ENCODE measurements at places on chromosomes 1 and 21.

GRCh38 chr1:208778417-208778816, 534.2 kb upstream of the PLXNA2 start:
- DNase-seq: no peak

DNA sequence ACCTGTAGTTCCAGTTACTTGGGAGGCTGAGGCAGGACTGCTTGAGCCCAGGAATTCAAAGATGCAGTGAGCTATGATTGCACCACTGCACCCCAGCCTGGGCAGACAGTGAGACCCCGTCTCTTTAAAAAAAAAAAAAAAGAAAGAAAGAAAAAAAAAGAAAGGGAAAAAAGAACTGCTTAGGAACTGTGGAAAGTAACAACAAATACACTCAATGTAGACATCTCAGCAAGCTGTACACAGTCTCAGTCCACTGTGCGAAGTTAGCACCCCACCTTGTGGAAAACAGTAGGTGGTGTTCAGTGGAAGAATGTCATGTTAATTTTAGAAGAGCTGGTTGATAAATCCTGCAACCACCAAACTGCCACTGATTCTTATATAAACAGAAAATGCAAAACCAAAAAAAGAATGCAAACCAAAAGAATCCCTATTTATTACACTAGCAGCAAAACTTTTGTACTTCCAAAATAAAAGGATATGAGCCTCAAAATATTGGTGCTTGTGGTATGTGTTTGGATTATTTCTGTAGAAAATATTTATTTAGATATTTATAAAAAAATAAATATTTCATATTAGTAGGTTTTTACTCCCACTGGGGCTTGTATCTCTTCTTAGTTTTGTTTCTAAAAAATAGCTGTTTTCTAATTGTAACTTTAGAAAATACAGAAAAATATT, 31.1 kb downstream of the ALG14 start:
- peak; percentile 8 for DNase-seq

DNA sequence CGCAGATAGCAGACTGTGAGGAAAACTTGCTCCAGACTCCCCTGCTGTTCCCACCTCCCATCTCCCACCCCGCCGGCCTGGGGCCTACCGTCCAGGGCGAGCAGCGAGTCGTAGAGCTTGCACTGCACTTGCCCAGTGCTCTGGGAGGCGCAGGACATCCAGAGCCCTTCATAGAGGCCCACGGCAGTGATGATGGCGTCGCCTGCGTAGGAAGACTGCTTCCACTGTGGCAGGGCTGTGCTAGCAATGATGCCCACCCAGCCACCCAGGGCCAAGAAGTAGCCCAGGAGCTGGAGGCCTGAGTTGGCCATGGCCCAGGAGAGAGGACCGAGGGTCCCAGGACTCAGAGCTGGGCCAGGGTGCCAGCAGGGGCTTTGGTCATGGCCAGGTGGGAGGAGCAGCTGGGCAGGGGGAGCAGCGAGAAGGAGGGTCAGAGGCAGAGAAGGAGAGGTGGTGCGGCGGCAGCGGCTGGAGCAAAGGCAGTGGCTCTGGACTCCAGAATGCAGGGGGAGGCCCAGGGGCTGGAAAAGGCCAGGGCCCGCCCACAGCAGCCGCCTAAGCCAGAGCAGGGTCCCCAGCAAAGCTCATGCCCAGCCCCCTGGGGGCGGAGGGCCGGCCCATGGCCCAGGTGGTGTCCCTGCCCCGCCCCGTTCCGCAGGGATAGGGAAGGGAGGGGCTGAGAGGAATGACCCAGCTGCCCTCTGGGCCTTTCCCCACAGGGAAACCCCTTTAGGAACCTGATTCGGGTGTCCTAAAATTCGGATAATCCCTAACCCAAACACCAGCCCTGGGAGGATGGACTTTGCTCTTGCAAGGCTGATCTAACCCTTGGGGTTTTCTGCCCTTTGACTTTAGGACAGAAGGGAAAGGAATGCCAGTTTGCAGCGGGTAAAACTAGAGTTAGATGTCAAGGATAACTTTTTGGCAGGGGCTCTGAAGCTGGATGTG, at the start of gene CLDN19:
TSS of gene CLDN19 (minus strand) at position 484 of the 948 bp plus-strand sequence. CDS start at position 311, 173 bp downstream.
- no peak for DNase-seq

DNA sequence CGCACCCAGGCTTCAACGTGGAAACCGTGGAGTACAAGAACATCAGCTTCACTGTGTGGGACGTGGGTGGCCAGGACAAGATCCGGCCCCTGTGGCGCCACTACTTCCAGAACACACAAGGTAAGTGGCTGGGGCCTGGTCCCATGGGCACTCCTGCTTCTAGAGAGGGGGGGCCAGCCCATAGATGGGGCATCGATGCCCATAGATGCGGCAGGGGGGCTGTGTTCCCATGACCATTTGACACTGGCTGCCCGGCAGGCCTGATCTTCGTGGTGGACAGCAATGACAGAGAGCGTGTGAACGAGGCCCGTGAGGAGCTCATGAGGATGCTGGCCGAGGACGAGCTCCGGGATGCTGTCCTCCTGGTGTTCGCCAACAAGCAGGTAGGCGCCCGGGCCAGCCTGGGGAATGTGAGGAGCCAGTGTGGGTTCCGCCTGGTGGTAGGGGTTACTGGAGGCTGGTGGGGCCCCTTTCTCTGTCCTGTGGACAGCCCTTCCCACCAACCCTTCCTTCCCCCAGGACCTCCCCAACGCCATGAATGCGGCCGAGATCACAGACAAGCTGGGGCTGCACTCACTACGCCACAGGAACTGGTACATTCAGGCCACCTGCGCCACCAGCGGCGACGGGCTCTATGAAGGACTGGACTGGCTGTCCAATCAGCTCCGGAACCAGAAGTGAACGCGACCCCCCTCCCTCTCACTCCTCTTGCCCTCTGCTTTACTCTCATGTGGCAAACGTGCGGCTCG, 5.6 kb downstream of the C1orf35 start:
- DNase-seq: no peak

DNA sequence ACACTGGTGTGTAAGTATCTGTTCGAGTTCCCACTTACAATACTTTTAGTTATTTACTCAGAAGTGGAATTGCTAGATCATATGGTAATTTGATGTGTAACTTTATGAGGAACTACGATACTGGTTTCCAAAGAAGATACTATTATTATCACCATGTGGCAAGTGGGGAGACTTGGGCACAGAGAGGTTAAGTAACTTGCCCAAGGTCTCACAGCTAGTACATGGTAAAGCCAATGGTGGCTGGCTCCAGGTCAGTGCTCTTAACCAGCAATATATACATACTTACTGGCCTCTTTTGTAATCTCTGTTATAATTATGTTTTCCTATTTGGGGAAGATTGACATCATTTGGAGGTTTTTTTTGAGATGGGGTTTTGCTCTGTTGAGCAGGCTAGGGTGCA, 138.9 kb upstream of the HNRNPU start:
- DNase-seq: no peak

GRCh38 chr1:68918563-68918962, 421.7 kb upstream of the DEPDC1 start:
- DNase-seq: no peak

DNA sequence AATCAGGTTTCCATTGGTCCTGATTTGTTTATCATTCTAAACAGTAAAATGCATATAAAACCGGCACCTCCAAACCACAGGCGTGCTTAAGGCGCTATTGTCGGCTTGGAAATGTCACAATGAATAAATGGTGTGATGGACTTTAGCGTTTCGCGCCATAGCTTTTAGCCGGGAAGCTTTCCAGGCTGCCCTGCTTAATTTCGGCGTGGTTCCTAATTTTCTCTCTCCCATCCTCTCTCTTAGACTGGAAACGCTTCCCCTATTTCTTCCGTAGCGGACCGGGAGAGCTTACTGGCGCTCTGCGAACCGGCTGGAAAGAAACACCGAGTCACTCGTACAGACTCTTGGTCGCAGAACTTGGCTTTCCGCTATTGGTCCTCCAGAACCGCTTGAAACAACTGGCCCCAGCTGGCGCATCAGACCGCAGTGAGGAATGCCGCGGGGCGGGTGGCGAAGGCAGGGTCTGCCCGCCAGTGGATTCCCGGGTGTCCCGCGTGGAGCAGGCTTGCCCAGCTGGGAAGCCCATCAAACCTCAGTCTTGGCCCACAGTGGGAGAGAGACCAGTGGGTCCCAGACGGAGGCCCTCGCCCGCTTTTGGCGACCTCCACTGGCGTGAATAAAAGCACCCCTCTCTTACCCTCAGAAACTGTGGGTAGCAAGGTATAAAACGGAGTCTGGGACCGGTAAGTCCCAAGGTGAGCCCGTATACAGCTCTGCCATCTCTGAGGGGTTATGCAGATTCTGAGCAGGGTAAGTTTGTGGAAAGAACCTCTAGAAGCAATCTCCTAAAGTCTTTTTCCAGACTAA, 4.0 kb upstream of the LHX8 start:
- DNase-seq: no peak

DNA sequence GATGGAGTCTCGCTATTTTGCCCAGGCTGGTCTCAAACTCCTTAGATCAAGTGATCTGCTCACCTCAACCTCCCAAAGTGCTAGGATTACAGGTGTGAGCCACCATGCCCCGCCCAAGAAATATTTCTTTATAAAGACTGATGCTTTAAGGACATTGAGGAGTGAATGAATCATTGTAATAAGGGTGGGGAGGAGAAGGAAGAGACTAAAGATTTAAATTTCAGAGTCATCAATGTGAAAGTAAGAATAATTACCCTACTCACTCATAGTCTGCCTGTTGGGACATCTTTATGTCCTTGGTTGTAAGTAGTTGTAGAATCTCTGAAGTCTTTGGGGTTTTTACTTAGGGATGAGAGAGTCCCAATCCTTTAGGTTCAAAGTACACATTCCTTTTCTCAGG, 7.3 kb downstream of the KDM1A start:
- no peak for DNase-seq

DNA sequence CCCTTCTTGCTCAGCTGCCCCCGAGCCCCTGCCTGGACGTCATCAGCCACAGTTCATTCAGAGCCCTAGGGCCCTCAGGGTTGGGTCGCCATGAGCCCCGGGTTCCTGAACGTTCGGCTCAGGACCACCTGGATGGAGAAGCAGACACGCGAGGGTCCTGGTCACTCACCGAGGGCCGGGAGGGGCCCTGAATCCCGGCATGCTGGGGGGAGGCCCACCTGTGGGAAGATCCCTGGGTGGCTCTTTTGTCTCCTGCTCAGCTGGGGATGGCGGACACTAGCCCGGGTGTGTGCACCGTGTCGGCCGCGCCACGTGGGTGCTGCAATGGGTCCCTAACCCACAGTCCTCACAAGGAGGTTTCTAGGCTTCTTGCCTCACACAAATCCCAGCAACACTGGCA, 78.1 kb upstream of the TTC34 start:
- no peak for DNase-seq

DNA sequence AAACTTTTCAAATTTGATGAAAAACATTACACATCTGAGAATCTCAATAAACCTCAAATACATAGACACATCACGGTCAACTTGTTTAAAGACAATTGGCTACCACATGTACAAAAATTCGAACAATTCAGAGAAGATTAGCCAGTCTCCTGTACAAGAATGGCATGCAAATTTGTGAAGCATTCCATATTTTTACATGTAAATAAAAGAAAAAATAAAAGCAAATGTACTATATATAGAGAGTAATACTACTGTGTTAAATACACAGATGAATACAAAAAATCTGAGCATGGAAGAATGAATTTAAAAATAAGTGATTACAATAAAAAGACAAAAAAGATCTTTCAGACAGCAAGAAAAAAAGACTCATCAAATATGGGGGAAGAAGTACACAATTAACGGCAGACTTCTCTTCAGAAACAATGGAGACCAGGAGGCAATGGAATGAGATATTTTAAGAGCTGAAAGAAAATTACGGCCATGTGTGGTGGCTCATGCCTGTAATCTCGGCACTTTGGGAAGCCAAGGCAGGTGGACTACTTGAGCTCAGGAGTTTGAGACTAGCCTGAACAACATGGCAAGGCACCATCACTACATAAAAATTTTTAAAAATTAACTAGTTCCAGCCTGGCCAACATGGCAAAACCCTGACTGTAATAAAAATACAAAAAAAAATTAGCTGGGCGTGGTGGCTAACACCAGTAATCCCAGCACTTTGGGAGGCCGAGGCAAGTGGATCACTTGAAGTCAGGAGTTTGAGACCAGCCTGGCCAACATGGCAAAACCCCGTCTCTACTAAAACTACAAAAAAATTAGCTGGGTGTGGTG, 23.2 kb downstream of the HAX1 start:
- no peak for DNase-seq

DNA sequence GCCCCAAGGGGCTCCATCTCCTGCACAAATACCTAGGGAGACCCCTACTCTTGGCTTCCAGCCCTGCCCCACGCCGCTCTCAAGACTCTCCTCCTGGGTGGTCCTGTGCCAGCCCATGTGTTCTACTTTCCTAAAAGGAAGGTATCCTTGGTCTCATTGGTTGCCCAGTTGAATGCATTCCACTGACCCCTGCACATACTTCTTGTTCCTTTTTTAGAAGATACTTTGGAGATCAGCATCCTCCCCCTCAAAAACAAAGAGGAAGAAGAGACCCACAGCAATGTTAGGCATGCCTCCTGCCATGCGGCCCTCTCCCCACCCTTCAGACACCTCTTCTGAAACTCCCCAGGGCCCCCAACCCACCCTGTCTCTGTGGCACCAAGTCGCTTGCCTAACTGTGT, 4.1 kb downstream of the SLAMF9 start:
- no peak for DNase-seq

- DNase-seq: peak; percentile 41
Observed at GRCh38 chr1:226640321-226641136, 92.0 kb downstream of the STUM start.

GRCh38 chr1:66364578-66365391, 169.2 kb upstream of the SGIP1 start:
- DNase-seq: no peak

DNA sequence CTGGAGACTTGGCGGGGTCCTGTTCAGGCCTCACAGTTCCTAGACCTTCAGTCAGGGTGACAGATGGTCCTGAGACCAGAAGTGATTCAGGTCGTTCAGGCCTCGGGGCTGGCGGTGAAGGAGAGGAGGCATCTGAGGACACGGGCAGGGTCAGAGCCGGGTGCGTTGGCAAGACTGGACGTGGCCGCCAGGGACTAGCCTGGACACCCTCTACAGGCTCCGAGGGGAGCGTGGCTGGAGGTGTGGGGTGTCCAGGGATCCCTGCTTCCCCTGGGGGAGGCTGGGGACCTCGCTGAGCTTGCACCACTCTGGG, 64.0 kb upstream of the TARDBP start:
- DNase-seq: no peak

DNA sequence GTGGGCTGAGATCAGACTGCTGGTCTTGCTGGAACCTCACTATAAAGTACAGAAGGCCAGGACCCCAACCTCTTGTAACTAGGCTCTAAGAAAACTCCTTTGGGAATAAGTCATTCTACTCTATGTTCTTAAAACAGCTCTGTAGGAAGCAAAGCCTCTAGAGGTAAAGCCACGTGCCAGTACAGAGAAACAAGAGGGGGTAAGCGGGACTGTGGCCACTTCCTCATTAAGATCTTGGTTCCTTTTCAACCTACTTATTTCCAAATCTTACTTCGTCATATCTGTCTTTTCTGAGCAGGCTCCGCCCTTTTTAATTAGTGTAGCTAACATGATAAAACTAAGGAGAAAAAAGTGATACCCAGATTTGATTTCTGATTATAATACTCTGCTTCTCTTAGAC, 3.8 kb downstream of the NCSTN start:
- DNase-seq: peak; percentile 75
